Ovary (tissue), 10 donors: ENCODE measurements at places on chromosomes 11 and 22.

DNA sequence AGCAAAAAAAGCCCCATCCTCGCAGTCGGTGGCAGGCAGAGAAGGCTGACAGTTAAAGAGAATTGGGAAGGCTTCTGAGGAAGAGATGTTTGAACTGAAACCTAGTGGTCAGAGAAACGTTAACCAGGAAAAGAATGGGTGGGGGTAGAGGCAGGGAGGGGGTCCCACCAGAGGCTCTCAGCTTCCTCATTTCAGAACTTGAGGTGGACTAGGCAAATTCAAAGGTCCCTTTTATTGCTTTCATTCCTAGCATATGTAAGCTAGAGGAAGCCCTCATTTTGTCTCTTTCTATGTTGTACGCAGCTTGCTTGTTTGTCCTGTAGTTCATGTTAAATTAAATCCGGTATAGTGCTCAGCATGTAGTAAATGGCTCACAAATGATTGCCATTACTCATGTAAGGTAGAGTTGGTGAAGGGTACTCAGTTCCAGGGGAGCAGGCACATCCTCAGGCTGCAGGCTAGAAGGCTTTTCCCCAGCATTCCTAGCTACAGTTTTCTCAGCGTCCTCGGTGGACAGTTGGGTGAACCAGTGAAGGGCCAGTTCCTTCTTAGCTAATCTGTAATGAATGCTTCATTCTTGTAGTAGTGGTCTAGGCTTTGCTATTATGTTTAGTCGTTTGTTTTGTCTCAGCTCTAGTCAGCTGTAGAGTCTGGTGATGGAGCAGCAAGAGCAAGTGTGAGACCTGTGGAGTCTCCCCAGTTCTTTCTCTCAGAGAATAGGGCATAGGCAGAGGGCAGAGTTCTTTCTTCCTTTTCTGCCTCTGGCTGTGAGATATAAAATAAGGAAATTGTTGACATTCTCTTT lies 58.6 kb downstream of the UVRAG start:
- no peak for DNase-seq

GRCh38 chr11:72225411-72225951 lies 914 bp downstream of the INPPL1 start:
- DNase-seq: no peak

- no peak for DNase-seq
These were observed 135.2 kb downstream of the CEP164 start for GRCh38 chr11:117462864-117463247.

DNA sequence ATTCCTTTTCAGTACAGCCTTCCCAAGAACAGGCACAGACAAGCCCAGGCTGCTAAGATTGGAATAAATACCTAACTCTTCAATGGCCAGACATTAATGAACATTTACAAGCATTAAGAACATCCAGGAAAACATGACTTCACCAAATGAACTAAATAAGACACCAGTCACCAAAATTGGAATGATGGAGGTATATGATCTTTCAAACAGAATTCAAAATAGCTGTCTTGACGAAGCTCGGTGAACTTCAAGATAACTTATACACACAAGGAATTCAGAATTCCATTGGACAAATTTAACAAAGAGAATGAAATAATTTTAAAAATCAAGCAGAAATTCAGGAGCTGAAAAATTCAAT lies 16.4 kb upstream of the DDX10 start:
- DNase-seq: no peak

- no peak for DNase-seq
These were observed 2.7 kb upstream of the RCE1 start for GRCh38 chr11:66840317-66841091.

GRCh38 chr22:26916236-26916635 lies 258.8 kb downstream of the MIAT start:
- DNase-seq: no peak

- DNase-seq: no peak
These were observed 9.0 kb upstream of the DLAT start for GRCh38 chr11:112016088-112016764.

- DNase-seq: no peak
These were observed 21.4 kb downstream of the TRIM5 start for GRCh38 chr11:5663511-5663910.

DNA sequence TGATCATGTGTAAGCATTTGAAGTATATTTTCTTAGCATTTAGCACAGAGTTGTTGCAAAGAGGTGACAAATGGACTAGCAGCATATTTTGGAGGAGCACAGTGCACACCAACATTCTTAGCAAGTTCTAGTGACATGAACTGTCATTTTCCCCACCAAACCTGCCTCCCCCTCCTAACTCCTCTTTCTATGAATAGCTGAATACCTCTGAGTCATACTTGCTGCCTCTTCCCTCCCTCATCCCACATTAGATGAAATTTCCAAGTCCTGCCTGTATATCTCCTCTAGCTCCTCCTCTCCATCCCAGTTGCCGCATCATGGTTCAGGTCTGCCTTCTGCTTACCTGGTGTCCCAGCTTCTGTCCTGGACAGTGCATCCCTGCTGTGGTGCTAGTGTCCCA lies 7.2 kb downstream of the OSBP2 start:
- no peak for DNase-seq

DNA sequence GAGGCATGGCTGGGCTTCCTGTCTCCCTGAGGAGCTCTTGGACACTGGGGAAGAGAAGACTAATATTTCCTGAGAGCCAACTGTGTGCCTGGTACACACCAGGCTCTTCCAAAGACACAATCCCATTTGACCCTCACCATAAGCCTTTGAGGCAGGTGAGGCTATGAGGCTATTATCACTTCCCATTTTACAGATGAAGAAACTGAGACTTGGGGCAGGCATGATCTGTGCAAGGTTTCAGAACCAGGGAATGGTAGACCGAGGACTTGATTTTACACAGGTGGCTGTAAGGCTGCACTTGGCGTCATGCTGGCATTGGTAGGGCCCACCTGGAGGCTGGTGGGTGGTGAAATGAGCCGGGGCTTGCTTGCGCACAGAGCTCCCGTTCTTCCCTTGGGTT lies 90.8 kb downstream of the LRRC32 start:
- no peak for DNase-seq

- DNase-seq: no peak
These were observed 85.5 kb downstream of the ETS1 start for GRCh38 chr11:128501632-128502549.

DNA sequence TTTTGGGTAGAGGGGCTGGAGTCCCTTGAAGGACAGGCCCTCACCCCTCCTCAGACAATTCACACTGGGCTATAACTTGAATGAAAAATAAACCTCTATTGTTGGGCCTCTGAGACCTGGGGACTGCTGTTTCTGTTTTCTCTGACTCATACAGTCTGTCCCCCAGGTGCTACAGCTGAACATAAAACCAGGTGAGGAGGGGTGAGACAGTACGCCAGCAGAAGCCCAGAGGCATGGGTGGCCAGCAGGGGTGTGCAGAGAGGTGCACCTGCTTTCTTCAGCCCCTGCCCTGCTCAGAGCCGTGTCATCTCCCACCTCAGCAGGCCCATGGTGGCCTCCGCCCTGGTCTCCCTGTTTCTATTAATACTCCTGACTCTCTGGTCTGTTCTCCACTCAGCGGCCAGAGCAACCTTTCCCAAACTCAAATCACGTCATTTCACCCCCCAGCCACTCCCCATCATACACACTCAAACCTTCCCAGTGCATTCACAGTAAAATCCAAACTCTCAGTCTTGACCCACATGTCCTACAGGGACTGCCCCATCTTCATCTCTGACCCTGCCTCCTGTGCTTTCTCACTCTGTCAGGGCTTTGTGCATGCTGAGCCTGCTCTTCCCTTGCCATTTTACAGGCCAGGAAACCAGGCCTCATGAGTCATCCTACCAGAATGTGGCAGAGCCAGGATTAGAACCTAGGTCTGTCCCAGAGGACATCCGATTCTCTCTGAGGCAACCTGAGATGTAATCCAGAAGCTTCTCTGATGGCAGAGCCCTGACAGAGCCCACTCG lies 5.4 kb upstream of the IL2RB start:
- no peak for DNase-seq
